ENCODE measurements at places on chromosomes 13 and 19.
A peak's percentile ranks its signal among the peaks of the same experiment; 100 is the strongest.

GRCh38 chr19:2150794-2151338 is 500 bp downstream of the AP3D1 start:
- no peak for DNase-seq

GRCh38 chr13:24012648-24013047 is 115.3 kb upstream of the C1QTNF9B start:
- no peak for DNase-seq

DNA sequence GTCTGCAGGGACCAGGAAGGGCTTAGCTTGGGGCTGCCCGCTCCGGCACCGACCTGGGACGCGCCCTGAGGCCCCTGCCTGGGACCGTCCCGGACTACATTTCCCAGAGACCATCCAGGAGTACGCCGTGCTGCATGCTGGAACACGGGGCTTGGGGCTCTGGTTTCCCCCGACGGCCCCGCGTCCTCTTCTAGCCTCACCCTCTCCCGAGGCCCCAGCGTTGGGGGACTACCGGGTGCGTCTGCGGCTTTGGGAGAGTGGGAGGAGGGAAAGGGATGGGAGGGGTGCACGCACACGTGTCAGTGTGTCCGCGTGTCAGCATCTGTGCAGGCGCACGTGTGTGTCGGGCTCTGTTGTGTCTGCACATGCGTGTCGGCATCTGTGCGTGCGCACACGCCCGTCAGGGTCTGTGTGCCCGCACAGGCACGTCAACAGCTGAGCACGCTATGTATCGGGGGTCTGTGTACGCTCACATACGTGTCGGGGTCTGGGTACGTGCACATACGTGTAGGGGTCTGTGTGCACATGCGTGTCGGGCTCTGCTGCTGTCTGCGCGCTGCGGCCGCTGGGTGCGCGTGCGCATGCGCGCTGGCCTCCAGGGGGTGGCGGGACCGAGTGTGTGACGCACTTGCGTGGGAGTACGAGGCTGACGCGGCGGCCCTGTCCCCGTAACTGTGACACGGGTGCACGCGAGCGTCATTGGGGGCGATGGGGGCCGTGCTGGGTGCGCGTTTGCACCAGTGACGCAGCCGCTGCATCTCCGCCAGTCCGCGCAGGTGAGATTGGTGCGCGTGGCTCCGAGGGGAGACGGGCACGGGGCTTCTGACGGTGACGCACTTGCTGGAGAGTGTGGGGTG is at the start of gene ZNF331:
TSS of gene ZNF331 (plus strand) at position 625 of the 857 bp plus-strand sequence. CDS start 31,232 bp downstream, outside the sequence.
- no peak for DNase-seq

GRCh38 chr13:81610644-81611043 is 1269.7 kb upstream of the SPRY2 start:
- DNase-seq = no peak

DNA sequence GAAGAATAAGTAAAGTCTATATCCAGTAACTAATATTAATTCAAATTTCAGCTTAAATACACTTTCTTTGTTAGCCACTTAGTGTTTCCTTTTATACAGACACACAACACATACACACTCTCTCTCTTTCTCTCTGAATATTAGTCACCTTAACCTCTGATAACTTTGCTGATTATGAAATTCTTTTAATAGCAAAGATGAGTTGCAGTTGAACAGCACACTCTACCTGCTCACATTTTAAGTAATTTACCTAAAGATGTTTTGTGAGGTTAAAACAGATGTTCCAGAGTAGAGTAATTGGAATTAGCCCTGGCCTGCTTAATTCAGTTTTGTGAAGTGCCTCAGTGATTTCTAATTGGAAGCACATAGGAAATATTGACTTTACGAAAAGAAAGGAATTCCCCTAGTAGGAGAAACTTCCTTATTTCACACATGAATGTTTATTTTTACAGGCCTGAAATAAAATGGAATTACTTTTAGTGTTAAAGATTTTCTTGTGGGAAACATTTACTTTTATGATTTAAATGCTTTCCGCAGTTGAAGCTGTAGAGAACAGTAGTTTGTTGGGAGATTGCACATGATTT is 184.3 kb downstream of the MYO16 start:
- DNase-seq = no peak

DNA sequence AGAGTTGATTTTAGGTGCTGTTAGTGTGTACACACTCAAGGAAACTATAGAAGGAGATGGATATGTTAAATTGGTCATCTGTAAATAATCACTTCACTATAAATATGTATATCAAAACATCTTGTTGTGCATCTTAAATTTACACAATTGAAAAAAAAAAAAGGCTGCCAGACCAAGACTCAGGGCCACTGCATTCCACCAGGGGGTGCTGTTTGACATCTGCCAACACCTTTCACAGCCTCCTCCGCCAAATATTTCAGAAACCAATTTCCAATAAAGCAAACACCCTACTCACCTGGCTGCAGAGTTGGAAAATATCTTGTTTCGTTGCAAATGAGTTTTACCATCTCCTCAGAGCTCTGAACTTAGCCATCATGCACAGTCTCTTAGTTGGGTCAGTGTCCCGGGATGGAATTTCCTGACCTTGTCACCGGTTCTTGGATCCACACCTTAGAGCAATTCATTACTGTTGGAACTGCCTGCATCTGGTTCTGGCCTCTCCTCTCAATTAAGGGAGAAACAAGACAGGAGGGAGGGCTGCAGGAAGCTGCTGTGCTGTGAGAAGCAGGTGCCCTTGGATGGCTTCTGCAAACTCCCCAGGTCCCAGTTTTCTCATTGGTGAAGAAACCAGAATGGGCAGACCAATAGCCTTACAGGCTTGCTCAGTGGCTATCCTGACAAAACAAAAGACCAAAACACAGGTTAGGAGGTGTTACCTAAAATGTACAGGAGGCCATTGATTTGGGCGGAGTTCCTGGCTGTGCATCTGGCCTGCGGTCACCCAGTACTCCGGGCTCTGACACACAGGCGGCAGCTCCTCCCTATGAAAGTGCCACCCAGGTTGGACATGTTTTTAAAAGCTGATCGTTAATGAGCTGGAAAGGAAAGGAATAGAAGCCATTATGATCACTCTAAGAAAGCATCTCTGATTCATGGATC is 746.6 kb downstream of the UQCRFS1 start:
- DNase-seq = peak; percentile 40

GRCh38 chr13:27483421-27483820 is 33.1 kb upstream of the MTIF3 start:
- DNase-seq = no peak

DNA sequence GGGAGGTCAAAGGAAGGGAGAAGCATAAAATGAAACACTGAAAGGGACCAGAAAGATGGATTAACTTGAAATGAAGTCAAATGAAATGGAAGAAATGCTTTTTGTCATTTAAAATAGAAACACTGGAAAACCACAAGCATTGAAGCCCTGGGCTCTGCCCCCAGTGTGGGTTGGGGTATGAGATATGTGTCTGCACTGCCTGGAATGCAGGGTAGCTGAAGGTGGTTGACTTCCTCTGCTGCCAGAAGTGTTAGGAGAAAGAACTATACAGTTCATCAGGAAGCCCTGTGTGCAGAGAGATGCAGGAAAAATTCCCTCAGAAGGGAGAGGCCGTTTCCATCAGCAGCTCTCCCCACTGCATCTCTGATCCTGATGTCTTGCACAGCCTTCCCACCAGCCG is 69.2 kb downstream of the DHRS12 start:
- no peak for DNase-seq

DNA sequence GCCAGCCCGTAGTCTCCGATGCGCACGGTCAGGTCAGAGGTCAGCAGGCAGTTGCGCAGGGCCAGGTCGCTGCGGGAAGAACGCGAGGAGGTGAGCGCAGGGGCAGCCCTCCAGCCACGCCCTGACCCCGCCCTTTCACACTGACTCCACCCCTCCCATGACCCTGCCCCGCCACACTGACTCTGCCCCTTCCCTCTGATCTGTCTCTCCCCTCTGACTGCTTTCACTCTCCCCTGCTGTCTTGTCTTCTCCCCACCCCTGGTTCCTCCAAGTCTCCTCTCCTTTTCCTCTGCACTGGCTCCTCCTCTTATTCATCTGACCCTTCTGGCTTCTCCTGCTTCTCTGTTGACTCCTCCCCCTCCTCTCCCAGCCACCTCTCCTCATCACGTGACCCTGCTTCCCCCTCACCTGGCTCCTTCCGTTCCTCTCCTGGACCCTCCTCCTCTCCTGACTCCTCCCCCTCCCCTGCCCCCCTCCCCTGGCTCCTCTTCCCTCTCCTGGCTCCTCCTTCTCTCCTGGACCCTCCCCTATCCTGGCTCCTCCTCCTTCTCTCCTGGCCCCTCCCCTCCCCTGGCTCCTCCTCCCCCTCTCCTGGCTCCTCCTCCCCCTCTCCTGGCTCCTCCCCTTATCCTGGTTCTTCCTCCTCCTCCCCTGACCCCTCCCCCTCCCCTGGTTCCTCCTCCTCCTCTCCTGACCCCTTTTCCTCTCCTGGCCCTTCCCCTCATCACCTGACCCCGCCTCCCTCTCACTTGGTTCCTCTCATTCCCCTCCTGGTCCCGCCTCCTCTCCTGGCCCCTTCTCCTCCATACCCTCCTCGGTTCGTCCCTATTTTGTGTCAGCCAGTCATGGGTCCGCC is 9.9 kb downstream of the LMTK3 start:
- DNase-seq = no peak

DNA sequence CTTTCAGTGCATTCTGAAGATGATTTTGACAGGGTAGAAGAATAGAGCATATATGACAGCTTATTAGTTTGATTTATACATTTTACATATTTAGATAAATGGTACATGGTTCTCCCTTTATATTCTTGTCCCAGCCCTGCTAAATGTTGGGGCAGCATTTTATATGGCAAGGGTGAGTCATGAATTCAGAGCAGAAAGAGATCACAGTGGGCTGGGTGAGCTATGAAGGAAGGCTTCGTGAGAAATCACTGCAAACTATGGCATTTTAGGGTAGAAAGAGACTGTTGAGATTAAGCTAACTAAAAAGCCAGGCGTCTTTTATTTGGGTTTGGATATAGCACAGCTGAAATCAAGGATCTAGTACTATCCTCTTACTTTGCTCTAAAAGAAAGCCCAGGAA is 23.9 kb upstream of the METTL21C start:
- DNase-seq = no peak

GRCh38 chr13:30850867-30851211 is 55.2 kb upstream of the MEDAG start:
- no peak for DNase-seq

- DNase-seq = no peak
These were observed 85.8 kb downstream of the RAB20 start for GRCh38 chr13:110475550-110476219.

DNA sequence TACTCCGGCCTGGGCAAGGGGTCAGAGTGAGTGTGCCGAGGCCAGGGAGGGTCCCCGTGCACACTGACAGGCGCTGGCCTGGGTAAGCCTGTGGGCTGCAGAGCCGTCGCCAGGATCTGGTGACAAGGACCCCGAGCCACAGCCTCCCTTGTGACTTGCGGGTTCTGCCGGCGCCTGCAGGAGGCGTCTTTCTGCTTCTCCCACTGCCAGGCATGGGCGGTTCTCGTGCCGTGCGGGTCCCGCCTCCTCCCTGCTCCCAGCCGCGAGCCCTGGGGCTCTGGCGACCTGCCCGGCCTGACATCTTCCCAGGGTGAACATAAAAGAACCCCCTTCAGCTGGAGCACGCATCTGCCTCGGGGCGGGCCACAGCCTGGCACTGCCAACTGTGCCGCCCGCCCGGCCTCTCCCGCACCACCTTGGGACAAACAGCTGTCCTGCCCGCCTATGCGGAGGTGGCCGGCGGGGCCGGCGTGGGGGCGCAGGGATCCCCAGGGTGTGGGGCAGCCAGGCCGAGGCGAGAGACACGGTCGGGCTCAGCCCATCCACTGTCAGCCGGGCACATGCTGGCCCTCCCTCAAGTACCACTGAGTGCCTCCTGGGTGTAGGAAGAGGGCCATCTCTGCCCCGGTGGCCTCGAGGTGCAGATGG is 1.5 kb upstream of the HCN2 start:
- peak; percentile 88 for DNase-seq

All from NCI-H1694 (cell line).